ENCODE measurements at places on chromosomes 12 and 14. TPM values are rescaled to one million over a fixed set of nuclear protein-coding genes. Genes with fewer than 3 reads are reported as not detected.

The EGLN3 gene
- total RNA-seq, result 48.7 TPM

The GUCY2C gene
- total RNA-seq, result not detected

GRCh38 chr12:5827591-5827990, 117.5 kb downstream of the ANO2 start:
- DNase-seq, result no peak

DNA sequence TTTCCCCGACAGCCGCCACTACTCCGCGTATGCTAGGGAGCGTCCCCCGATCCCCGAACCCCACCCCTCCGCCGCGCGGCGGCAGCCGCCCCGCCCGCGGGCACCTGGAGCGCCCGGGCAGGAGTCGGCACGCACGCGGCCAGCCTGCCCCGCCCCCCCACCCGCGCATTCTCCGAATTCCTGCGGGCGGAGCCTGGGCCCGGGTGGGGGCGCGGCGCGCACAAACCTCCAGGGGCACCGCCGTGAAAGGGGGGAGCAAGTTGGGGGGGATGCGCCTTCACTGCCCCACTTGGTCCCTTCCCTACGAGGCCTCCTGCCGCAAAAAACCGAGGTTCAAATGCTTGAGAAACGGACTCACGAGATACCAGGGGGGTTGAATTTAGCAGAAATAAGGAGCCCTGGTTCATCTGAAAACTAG, 1.7 kb downstream of the AJUBA start:
- no peak for DNase-seq

DNA sequence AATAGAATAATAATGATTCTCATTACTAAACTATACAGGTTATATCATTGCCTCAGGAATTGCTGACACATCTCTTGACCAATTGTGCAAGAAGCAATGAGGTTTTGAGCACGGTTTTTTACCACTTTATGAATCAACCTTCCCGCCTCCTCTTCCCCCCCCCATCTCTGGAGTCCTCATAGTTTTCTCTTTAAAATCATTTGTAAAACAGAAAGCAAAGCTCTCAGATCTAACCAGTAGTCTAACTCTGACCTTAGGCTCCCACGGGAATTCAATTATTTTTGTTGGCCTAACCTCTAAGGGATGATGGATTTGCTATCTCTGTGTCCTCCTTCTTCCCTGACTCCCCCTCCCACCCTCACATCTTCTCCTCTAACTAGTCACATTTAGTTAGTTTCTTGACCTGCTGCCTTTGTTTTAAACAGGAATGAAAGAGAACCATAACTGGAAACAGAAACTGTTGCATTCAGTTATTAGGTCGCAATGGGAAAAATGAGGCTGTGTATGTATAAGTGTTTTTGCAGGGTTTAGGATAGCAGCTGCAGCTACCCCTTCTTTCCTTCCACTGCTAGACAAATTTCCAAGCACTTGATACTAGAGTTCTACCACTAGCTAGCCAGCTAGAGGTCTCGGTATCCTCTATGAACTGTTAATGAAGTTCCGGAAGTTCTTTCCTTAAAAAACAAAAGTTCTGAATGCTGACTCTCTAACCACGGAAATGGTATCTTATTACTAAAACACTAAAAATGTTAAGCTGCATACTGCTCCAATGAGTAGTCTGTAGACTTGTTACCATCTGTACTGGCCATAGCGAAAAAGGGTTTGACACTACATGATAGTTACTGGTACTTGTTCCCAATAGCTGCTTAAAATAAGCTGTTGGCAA, 65.4 kb downstream of the TAOK3 start:
- peak; percentile 93 for DNase-seq

GRCh38 chr12:30023186-30023585, 239.4 kb upstream of the TMTC1 start:
- DNase-seq, result no peak

- no peak for DNase-seq
Observed at GRCh38 chr12:132779781-132780353, 18.2 kb upstream of the ANKLE2 start.

DNA sequence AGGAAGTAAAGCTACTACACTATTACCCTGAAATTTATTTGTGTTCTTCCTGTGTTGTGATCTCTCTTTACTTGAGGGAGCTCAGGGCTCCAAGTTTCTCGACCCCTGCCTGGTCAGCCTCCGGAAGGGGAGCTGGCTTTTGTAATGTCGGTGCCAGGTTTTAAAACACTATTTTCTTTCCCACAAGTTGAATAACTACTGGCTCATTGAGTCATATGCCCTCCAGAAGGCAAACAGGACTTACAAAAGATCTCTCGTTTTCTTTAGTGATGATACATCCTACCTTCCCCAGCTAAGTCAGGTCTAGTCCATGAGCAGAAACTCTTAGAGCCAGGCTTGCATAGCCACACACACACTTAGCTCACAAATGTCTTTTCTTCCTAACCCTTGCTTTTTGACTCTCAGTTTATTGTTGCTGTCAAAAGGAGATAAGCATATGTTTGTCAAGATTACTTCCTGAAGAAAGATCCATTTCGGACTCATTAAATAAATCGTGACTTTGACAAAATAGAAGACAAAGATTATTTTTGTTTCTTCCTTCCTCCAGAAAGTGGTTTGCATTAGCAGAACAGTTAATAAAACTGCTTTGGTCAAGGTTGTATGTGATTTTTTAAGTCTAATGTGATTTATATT, 209.8 kb upstream of the FLRT2 start:
- peak; percentile 92 for DNase-seq

DNA sequence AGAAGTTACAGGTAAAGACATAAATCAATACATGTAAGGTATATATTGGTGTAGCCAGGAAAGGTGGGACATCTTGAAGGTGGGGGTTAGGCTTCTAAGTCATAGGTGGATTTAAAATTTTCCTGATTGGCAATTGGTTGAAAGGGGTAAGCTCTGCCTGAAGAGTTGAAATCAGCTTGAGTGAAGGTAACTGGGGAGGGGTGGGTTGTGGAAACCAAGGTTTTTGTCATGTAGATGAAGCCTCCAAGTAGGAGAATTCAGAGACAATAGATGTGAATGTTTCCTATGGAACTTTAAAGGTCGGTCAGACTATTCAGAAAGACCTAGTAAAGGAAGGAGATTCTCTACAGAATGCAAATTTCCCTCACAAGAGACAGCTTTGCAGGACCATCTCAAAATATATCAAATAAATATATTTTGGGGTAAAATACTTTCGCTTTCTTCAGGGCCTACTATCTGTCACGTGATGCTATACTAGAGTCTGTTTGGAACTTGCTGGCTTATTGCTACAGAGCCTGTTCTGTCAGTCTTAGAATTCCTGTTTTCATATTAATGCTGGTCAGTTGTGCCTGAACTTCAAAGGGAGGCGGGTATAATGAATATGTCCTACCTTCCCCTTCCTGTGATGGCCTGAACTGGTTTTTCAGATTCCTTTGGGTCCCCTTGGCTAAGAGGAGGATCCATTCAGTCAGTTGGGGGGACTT, 20.6 kb upstream of the SPATA7 start:
- no peak for DNase-seq

- no peak for DNase-seq
Observed at GRCh38 chr12:117134721-117135120, 35.5 kb upstream of the TESC start.

All from bronchial epithelial cell (primary cell).